ENCODE measurements at places on chromosomes 3 and 15.

- no peak for DNase-seq
These were observed 68.5 kb downstream of the VPS8 start for GRCh38 chr3:184880276-184881019.

DNA sequence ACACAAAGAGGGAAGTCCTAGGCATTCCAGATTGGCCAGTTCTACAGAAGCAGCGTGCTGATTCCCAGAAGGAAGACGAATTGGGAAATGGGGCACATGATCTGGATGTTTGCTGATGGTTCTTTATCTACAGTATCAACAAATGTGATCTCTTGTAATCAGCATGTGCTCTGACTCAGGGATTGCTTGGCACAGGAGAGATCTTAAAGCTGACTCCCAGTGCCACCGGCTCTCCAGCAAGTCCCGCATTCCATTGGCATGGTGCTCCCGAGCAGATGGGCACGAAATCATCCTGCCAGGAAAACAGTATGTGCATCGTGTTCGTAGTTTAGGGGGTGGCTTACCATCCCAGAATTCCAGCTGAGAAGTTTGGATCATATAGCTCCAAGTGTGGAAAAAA lies 259.9 kb upstream of the NR2F2 start:
- DNase-seq: peak; percentile 63

DNA sequence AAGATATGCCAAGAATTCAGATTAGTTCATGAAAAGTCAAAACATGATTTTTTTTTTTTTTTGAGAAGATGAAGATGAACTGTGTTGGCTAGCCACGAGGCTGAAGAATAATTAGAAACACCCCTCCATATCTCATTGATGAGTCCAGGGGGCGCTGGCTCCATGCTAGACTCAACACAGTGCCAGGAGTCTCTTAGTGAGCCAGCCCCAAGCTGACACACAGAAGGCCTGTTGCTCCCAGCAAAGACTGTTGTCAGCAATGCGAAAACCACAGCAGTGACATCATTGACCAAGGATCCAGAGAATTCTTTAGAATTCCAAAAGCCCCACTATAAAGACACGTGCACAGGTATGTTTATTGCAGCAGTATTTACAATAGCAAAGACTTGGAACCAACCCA lies 185.2 kb downstream of the ANXA2 start:
- DNase-seq: no peak

GRCh38 chr15:50257332-50257731 lies 8.2 kb downstream of the HDC start:
- DNase-seq: no peak

DNA sequence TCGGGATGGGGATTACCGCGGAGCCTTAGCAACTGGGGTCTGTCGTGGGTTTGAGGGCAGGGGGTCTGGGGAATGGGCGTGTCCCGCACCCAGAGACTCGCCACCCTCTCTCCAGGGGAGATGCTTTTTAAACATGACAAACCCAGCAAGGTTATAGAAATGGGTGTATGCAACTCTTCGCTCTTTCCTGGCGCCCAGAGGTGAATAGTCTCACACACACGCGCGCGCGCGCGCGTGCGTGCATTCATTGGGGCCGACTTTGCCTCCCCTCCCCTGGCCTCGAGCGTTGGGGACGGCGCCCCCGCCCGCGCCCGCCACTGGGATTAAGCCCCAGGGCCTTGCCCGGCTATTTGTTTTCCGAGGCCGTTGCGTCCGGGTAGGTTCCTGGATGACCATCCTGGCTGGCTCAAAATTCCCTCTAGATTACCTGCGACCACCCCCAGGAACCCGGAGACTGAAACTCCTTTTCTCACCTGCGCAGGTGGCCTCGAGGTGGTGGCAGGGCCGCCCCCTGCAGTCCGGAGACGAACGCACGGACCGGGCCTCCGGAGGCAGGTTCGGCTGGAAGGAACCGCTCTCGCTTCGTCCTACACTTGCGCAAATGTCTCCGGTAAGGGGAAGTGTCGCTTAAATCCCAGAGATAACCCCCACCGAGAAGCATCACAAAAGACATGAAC lies 777 bp downstream of the GPR160 start:
- DNase-seq: no peak

GRCh38 chr3:195097331-195098255 lies 173.4 kb downstream of the XXYLT1 start:
- no peak for DNase-seq

- DNase-seq: no peak
These were observed 108.7 kb downstream of the GALK2 start for GRCh38 chr15:49278751-49279150.

DNA sequence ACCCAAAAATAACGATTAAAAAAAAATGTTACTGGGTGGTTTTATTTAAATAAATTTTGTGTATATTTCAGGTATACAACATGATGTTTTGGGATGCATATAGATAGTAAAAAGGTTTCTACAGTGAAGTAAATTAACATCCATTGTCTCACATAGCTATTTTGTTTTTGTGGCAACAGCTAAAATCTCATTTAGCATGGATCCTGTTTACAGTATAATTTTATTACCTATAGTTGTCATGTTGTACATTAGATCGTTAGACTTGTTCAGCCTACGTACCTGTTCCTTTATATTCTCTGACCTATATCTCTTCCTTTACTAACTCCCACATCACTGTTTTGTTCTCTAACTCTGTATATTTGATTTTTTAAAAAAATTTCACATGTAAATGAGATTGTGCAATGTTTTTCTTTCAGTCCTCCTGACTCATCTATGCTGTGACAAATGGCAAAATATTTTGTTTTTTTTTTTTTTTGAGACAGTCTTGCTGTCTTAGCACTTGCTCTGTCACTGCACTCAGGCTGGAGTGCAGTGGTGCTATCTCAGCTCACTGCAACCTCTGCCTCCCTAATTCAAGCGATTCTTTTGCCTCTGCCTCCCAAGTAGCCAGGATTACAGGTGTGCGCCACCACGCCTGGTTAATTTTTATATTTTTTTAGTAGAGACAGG lies 45.6 kb downstream of the OIP5 start:
- no peak for DNase-seq

DNA sequence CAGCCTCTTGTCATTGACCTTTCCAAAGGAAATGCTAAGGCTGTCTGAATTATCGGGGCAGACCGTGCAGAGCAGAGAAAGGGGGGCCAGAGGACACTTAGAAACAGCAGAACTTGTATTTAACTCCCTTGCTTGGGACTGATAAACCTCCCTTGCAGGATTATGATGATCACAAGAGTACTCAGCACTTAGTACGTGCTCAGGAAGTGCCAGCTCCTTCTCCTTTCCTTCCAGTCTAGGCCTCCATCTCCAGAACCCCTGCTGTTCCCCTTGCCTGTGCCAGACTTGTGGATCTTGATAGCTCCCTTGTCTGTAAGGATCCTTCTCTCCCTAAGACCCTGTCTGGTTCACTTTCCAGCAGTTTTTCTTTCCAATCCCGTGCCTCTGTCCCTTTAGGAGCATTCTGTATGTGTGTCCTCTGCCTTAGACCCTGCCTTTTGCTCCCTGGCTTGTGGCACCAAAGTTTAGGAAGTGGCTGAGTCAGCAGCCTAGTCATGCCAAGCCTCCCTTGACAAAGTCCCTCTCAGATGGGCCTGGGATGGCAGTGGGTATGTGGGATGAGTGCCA lies 747 bp downstream of the SORD start:
- no peak for DNase-seq

DNA sequence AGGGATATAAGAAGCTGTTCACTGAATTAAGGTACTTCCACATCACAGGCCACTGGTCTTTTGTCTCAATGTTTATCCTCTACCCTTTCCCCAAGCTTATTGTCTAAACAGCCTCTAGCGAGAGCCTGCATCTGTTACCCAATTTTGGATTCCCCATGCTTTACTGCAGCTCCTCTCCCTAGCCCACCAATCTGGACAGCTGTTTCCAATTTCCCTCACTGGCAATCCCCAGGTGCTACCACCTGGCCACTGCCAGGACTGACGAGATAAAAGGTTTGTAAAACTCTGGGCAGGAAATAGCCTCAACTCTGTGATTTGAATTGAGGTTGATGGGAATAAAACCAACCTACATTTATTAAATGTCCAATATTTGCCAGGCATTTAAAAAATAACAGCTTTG lies 58.0 kb upstream of the TEX9 start:
- DNase-seq: no peak

- no peak for DNase-seq
These were observed 26.9 kb downstream of the PRR20G start for GRCh38 chr3:127260826-127261555.

GRCh38 chr3:160612386-160613075 lies 47.2 kb upstream of the KPNA4 start:
- DNase-seq: no peak

GRCh38 chr3:38327335-38328009 lies 19.1 kb upstream of the XYLB start:
- no peak for DNase-seq

GRCh38 chr3:115676336-115676735 lies 53.0 kb downstream of the GAP43 start:
- DNase-seq: no peak

DNA sequence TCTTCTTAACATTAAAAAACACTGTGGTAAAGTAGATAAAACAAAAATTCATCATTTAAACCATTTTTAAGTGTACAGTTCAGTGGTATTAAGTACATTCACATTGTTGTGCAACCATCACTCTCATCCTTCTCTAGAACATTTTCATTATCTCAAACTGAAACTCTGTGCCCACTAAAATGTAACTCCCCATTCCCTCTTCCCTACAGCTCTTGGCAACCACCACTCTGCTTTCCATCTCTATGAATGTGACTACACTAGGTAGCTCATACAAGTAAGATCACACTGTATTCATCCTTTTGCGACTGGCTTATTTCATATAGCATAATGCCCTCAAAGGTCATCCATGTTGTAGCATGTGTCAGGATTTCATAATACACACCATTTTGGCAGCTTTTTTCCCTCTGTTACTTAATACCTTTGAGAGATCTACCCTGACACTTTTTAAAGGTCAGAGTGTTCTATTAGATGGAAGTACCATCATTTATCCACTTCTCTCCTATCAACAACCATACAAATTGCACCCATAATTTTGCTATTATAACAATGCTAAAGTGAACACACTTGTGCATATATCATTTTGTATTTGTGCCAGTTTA lies 42.9 kb upstream of the FRMD4B start:
- DNase-seq: no peak

- no peak for DNase-seq
These were observed 146.6 kb downstream of the SERPINI1 start for GRCh38 chr3:167882057-167882667.

DNA sequence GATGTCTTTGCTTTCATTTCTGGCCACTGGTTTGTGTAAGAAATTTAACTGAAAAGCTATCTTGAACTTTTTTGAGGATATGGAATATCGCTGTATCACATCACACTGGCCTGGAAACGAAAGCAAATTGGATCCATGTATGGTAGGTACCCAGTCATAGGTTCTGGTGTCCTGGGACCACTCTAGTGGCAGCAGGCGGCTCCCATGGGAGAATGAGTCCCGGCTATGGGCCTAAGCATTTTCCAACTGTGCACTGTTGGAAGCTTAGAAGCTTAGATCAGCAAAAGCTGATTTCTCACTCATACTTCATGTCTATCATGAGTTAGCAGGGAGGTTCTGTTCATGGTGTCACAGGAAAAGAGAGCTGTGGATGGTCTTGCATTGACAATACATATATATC lies 323.2 kb downstream of the PLCL2 start:
- no peak for DNase-seq

DNA sequence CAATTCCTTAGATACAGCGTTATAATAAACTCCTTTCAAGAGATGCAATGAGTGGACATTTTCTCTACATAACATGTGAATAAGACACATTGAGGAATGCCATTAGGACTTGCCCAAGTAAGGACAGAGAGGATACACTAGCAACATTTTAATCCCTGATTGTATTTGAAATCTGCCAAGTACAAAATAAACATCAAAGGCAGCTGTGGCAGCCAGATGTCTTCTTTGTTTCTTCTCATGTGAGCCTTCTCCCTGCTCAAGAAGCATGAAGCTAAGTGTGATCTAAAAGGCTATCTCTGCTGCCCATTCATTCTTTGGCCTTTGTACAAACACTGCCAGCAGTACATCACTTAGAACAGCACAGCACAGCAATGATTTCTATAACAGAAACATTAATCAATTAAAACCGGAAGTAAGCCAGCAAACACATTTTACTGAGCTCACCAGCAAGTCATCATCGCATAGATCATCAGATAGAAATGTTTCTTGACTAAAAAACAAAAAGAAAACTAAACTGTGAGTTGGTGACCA lies 364.0 kb downstream of the CNTN6 start:
- no peak for DNase-seq

DNA sequence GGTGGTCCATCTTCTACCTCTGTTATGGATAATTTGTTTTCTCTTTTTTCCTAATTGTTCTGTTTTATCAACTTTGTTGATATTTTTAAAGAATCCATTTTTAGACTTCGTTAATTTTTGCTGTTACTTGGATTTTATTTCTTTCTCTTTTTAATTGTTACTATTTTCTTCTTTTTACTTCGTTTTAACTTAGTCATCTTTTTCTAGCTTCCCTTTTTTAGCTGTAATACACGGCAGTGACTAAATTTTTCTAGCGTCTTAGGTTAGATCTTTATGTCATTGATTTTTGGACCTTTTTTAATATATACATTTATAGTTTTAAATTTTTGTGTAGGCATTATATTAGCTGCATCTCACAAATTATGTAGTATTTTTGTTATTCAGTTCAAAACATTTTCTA lies 33.1 kb downstream of the ARIH2 start:
- DNase-seq: no peak

- DNase-seq: no peak
These were observed 69.8 kb downstream of the HES1 start for GRCh38 chr3:194205675-194206133.

DNA sequence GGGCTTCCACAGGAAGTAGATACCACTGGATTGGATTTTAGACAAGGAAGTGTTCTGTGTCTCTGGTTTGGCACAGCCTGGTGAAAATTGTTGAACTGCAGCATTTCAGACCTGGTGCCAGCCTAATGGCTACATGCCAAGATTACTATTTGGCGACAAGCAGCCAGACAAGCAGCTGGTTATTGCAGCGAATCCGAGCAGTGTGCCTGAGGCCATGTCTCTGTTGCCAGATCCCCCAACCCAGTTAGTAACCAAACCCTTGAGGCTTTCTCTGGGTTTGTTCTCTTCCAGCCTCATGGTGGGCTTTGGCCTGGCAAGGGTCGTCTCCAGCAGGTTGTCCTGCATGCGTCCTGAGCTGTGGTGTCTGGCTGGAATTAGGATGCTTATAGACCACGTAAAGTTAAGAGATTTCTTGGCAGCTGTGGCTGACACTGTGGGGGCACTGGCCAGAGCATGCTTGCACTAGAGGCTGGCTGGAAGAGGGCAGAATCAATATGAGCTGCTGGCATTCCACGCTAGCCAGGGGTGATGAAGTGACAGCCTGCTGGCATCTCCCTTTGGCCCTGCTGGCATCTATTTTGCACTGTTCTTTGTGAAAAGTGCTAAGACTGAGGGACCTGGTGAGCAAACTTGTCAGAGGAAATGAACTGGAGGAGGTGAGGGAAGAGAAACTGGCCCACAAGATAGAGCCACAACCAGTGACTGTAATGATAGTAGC lies 172.6 kb downstream of the RBMS3 start:
- DNase-seq: peak; percentile 52

- no peak for DNase-seq
These were observed 16.3 kb downstream of the C3orf20 start for GRCh38 chr3:14691239-14691638.

GRCh38 chr15:31333119-31333518 lies 6.5 kb downstream of the KLF13 start:
- no peak for DNase-seq

Data from LNCaP clone FGC (cell line).